Fibroblast of pulmonary artery (primary cell): ENCODE measurements at places on chromosomes 5 and 9.

DNA sequence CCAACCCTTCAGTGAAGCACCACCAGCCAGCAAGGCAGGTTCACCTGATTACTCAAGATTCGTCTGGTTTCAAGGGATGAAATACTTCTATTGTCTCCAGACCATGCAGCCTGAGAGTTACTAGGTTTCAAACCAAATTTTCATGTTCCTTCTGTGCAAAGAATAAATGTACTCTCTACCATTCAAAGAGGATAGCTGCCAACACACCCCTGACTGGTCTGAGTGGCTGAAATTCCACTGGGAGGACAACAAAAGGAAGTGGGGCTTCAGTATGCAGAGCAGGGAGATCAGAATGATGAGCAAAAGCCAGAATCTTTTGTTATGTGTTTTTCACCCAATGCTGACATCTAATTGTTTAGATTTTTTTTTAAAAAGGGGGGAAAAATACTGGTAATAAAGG lies 356.3 kb downstream of the BNC2 start:
- DNase-seq, result no peak

DNA sequence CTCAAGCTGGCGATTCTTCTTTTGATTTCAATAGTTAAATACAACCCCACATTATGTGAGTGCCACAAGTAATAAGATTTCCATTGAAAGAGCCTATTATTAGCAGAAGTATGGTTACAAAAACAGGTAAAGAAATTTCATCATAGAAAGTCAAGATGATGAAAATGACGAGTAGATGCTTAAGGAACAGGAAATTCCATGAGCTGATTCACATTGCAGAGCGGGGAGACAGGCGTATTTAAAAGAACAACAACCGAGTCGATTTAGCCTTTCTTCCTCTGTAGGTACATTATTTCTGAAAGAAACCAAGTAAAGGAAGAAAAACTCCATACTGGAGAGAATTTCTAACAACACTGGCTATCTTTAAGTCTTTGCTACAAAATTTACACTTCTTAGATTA lies 310.4 kb downstream of the SLF1 start:
- peak; percentile 40 for DNase-seq

GRCh38 chr5:35672995-35673394 lies 55.3 kb downstream of the SPEF2 start:
- DNase-seq, result no peak

DNA sequence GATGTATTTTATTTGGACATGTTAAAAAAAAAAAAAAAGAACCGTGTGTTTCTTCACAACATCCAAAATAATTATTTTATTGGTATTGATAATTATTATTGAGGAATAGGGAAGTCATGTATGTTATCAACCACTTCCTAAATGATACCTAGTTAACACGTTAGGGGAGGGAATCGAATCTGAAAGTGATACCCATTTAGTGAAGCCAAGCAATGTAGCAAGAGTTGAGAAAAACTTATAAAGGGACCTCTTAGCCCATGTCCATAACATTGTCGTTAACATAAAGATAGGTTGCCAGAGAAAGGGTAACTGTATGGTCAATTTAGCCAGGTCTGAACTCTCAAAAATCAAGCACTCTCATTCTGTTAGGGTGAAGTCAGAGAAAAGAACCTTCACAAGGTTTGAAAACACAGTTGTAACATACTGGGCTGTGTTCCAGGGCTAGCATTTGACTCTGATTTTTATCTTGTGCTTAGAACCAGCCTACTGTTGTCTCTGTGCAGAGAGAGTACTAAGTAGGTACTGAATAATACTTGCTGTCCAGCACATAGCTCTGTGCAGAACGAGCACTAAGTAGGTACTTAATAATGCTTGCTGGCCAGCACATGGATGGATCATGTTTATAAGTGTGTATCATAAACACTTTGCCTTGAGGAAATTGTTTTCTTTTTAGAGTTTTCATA lies 60.4 kb downstream of the GHR start:
- DNase-seq, result peak; percentile 21

GRCh38 chr5:20611620-20612019 lies 623.6 kb upstream of the CDH18 start:
- DNase-seq, result no peak

DNA sequence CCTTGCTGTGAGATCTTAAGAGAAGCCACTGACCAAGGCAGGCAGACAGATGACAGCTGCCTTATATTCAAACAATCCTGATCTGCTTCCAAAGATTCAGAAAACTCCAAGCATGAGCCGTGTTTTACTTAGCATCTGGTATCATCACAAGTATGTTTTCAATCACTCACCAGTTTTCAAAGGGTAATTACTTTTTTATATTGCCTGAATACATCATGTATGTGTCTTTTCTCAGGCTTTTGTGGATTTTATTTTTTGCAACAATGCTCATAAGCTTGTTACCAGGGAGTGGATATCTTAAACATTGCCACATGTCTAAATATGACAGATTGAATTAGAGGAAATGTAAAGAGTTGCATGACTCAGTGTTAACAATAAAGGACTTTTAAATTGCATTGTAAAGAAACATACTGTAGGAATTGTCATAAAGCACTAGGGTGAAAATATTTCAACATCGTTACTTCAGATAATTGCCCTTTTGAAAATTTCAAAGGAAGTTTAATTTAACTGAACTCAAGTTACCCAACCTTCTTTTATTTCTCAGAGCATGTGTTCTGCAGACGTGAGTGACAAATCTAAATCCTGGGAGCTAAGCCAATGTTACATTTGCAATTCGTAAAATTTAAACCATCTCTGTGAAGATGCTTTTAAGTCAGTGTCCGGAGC lies 326.1 kb downstream of the PLK2 start:
- peak; percentile 75 for DNase-seq

GRCh38 chr9:126788046-126788445 lies 16.8 kb upstream of the ZBTB43 start:
- peak; percentile 25 for DNase-seq
